ENCODE measurements at places on chromosomes 12 and 14.

DNA sequence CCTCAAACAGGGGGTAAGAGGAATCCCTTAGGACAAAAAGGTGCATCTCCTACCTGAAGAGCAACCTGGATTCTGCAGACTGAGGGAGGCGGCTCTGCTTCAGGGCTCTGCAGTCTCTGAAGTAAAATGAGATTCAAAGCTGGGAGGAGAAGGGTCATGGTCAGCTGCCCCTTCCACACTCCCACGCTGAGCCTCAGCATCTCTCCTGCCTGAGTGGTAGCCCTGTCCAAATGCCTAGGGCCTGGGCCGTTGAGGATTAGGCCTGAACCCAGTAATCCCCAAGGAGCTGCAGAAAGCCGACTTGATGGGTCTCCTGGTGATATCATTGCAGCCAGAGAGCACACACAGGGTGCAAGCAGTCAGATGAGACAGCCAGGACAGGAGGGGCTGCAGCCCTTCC lies 18.9 kb downstream of the PHLDA1 start:
- no peak for DNase-seq

DNA sequence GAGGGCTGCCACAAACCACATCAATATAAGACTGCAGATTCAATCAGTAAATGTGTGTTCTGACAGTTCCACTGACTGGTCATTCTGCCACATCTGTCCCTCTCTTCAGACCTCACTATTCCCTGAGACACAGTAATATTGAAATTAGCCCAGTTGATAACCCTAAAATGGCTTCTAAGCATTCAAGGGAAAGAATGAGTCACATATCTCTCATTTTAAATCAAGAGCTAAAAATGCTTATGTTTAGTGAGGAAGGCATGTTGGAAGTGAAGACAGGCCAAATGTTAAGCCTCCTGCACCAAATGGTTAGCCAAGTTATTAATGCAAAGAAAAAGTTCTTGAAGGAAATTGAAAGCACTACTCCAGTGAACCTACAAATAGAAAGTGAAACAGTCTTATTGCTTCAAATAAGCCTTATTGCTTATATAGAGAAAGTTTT lies 24.5 kb upstream of the KIF21A start:
- DNase-seq: peak; percentile 16

DNA sequence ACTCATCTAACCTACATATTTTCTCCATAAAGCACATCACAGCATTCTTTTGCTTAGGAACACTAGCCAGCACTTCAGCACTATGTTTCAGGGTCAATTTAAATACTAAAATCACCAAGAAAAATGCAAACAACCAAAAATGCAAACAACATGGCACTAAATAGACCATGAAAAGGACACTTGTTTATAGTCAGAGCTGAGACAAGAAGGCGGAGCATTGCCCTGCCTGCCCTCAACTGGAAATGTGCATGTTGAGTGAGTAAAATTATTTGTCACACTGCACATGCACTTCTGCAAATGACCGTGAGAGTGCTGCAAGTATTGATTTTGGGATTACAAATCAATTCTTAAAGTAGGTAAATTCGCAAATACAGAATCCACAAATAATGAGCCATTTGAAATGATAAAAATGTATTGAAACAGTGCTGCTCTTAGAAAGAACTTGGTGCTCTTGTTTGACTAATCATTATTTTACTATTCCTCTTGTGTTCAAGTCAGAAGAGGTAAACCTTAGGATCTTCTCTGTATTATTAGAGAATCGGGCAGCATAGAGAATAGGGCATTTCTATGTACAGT lies 34.8 kb downstream of the CFAP251 start:
- no peak for DNase-seq

DNA sequence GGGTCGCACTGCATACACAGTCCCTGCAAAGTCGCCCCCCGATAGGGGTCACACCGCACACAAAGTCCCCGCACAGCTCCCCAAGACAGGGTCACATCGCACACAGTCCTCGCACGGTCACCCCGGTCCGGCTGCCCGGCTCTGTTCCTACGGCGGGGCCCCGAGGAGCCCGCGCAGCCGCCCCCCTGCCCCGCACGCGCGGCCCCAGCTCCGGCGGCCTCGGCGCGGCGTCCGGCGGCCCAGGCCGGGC lies 300 bp downstream of the SSH1 start:
- no peak for DNase-seq

DNA sequence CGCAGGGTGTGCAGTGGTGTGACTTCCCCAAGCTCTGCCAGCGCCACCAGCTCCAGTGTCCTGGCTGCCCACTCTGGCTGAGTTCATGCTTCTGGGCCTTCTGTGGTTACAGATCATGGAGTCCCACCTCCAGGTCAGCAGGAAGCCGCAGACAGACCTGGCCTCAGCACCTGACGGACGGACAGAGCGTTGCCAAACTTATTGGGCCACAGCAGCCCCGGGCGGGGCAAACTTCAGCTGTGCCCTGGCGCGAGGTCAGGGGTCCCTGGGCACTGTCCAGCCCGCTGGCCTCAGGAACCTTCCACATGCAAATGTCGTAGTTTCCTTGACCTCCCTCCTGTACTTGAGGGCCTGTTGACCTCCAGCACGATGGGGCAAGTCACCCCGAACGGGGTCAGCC lies 11.2 kb downstream of the GPR132 start:
- DNase-seq: no peak

DNA sequence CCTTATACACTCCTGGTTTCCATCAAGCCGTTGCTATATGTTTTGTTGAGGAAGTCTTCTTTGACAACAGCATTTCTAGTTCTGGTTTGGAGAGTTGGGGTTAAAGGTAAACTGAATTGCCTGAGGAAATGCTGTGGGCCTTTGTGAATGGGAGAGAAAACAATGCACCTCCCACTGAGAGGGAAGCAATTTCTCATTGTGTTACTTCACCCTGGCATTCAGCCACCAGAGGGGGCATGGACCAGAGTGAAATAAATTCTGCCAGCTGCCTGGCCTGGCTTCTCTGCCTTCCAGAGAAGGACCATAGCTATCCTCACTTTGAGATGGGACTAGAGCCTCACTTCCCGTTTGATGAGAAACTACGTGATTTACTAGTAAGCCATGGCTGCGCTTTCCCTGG lies 475.3 kb downstream of the EGLN3 start:
- DNase-seq: peak; percentile 15

GRCh38 chr14:96581902-96582301 lies 79.7 kb downstream of the PAPOLA start:
- DNase-seq: no peak

DNA sequence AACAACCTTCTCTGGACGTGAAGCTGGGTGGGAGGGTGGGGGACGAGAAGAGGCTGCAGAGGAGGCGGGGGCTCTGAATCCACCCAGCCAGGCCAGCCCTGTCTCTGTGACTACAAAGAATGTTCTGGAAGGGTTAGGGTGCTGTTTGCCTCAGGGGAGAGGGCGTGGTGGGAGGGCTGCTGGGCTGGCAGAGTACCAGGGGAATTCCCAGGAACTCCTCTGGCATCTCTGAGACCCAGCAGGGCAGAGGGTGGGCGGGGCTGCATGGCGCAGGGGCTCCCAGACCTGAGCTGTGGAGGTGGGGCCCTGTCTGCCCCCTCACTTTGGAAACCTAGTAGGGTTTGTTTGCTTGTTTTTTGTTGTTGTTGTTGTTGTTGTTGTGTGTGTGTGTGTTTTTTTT lies 45.5 kb upstream of the FZD10 start:
- DNase-seq: no peak

DNA sequence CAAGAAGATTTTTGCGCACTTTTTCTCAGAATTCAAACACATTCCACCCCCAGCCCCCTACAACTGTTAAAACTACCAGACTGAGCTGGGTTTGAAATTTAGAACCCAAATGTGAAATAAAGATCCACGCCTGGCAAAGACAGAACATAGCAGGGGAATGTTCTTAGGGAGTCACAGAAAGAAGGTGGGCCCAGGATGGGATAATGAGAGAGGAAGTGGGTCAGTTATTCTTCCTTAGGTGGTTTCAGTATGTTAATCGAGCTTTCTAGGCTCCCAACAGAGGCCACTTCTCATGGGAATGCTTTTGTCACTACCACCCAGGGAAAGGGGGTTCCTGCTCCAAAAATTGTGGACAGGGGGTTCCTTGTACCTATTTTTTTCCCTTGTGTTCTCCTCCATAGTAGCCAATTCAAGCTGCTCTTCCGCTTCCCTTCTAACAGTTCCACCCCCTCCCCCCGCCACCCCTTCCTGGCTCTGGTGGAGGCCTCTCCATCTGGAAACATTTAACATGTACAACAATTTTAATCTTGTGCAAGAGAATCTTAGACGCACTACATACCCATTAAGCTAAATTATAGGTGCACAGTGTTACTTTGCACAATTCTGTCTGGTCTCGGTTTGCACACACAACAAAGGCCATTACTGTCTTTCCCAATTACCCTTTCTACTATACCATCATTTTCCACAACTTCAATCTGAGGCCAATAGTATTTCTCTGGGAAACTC lies 218.1 kb downstream of the MON2 start:
- DNase-seq: no peak

DNA sequence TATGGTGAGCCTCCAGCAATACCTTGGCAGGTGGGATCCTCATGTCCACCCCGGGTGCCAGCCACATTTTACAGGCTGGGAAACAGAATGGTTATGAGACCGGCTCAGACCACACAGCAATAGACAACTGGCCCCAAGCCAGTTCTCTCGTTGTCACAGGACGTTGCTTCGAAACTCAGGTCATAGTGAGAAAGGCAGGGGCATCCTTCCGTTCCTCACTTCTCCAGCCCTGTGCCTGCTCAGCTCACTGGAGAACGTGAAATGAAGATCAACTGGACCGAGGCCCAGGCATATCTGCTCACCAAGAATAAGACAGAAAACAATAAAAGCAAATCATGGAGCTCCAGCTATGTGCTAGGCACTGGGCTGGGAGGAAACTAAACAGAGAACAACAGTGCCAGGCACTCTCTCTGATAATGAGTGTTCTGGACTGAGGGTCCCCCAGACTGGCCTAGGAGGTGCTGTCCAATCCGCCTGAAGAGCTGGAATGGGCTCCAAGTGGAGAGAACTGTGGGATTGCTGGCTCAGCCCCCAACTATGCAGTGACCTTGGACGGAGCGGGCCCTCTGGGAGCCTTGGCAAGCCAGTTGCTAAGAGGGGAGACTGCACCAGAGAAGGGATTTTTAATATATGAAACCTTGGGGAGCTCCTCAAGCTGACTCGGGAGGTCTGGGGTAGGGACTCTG lies 18.8 kb upstream of the FAIM2 start:
- DNase-seq: no peak

GRCh38 chr12:42757624-42758119 lies 168.1 kb upstream of the PRICKLE1 start:
- no peak for DNase-seq

DNA sequence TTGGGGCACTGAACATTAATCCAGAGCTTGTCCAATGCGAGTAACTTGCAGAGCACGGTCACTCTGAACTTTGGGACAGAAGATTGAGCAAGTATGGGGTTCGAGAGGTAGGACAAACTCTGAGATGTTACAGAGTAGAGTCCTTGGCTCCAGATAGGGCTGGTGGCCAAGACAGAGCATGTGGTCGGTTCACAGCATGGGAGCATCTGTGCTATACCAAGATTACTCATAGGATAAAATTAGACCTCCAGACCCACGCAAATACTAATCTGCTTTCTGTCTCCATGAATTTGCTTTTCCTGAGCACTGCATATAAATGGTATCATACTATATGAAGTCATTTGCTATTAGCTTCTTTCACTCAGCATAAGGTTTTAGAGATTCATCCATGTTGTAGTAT lies 93.4 kb upstream of the TBX5 start:
- DNase-seq: no peak

DNA sequence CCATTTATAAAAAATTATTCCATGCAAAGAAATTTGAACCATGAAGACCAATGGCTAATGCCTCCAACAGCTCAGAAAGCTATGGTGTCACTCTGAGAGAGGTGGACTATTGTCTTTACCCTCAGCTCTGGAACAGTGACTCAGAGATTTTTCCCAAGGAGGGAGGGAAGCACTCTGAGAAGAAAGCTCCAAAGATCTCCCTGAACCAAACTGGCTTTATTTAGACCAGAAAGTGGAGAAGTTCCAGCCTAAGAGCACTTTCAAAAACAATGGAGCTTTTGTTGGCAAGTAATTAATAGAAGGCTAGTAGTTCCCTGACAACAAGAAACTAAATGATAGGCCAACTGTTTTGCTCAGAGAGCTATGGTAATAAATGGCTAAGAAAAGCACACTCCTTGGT lies 599.9 kb upstream of the MDGA2 start:
- DNase-seq: no peak

DNA sequence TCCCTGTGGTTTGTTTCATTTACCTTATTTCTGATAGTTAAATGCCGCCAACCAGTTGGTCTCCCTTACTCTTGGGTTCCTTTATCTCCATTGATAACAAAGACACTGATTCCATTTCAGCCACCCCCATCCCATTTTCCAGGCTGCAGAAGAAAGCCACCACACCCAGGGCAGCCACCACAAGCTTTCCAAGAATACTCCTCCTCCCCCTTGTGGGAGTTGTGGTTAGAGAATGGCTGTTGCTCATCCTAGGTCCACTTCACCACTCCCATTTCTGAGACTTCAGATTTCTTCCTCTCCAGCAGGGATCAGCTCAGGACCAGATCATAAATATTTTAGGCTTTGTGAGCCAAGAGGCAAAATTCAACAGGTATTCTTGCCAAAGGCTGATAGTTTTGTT lies 73.9 kb downstream of the ANO4 start:
- DNase-seq: no peak

- DNase-seq: no peak
Measured at GRCh38 chr12:15851045-15851620, 31.1 kb upstream of the STRAP start.
